ENCODE measurements at places on chromosomes 6 and 20. TPM values are rescaled to one million over a fixed set of nuclear protein-coding genes. Genes with fewer than 3 reads are reported as not detected.

ADAM33 gene
- total RNA-seq = not detected

GRCh38 chr6:77036400-77036799, 426.9 kb downstream of the HTR1B start:
- no peak for DNase-seq

GRCh38 chr6:151679081-151679480, 128.4 kb upstream of the ESR1 start:
- no peak for DNase-seq

DNA sequence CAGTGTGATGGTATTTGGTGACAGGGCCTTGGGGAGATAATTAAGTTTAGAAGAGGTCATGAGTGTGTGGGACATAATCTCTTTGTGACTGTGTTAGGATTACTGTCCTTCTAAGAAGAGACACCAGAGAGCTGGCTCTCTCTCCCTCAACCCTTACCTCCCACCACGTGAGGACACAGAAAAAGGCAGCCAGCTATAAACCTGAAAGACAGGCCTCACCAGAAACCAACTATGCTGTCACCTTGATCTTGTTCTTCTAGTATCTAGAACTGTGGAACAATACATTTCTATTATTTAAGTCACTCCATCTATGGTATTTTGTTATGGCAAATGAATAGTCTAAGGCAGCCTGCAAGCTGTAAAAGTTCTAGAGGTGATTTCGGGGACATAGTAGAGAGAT, 203.7 kb downstream of the OTOR start:
- no peak for DNase-seq

DNA sequence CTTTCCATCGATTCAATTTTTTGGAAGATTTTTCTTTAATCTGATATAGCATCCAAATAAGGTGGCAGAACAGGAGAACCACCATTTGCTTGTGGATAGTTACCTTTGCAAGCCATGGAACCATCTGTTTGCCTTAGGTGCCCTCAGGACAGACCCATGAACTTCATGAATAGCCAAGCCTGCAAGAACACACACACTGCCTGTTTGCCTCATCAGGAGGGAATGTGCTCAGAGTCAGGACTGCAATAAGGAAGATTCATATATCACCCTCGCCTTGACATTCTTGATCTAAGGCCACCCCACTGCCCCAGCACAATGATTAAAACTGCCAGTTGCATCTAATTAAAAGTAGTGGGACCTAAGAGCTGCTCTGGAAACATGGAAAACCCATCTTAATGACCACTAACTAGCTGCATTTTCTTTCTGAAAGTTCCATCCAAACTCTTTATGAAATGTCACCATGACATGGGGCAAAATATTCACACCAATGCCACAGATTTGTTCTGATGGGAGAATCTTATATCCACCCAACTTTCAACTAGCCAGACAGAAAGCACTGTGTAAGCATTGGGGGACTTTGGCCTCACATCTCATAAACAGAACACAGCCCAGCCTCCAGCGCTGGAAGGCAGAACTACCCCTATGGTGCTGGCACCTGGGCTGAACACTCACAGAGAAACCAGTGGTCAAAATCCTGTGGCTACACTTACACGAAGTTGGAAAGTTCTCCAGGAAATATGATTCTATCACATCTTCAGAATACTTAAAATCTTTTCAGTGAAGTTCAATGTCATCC, 48.3 kb downstream of the TBXT start:
- no peak for DNase-seq

All from CD4-positive, alpha-beta memory T cell (primary cell).